ENCODE measurements at places on chromosomes 3 and 15. TPM values are rescaled to one million over a fixed set of nuclear protein-coding genes. Genes with fewer than 3 reads are reported as not detected.

GRCh38 chr15:100338971-100339444 is 2.8 kb downstream of the ADAMTS17 start:
- no peaks in the 10 kb centered on the region for H3K36me3 ChIP-seq
- peaks cover 38% of the 10 kb centered on the region for H3K4me1 ChIP-seq
- no peak overlapping the region for H3K27ac ChIP-seq
- no peak overlapping the region for H3K4me3 ChIP-seq
- DNase-seq: peak; percentile 80
- peaks cover 17% of the 10 kb centered on the region for H3K27me3 ChIP-seq

Gene SNTN
- total RNA-seq: not detected

GRCh38 chr15:44633603-44634002 is 29.9 kb downstream of the SPG11 start:
- no peaks in the 10 kb centered on the region for H3K27me3 ChIP-seq
- no peak overlapping the region for H3K4me3 ChIP-seq
- DNase-seq: no peak
- peaks cover 7% of the 10 kb centered on the region for H3K4me1 ChIP-seq
- peak overlapping the region; percentile 39 for H3K27ac ChIP-seq

GRCh38 chr3:135834465-135834864 is 131.1 kb upstream of the PPP2R3A start:
- no peaks in the 10 kb centered on the region for H3K4me1 ChIP-seq
- no peak for DNase-seq
- H3K27ac ChIP-seq: no peak overlapping the region

DNA sequence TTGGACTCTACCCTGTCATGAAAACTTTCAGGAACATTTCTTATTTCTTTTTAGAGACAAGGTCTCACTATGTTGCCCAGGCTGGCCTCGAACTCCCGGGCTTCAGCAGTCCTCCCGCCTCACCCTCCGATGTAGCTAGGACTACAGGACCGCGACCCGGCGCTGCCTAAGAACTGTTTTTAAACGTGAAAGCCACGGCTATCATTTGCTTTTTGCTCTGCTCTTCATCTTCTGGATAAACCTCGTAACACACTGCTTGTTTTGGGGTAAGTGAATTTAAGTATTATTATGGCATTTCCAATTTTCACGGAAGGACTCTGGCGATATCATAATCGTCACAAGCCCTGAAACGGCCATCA is 14.3 kb upstream of the CCNL1 start:
- peaks cover 28% of the 10 kb centered on the region for H3K4me1 ChIP-seq
- H3K36me3 ChIP-seq: peaks cover 20% of the 10 kb centered on the region
- H3K27ac ChIP-seq: peak overlapping the region; percentile 98
- no peaks in the 10 kb centered on the region for H3K27me3 ChIP-seq
- DNase-seq: peak; percentile 30

DNA sequence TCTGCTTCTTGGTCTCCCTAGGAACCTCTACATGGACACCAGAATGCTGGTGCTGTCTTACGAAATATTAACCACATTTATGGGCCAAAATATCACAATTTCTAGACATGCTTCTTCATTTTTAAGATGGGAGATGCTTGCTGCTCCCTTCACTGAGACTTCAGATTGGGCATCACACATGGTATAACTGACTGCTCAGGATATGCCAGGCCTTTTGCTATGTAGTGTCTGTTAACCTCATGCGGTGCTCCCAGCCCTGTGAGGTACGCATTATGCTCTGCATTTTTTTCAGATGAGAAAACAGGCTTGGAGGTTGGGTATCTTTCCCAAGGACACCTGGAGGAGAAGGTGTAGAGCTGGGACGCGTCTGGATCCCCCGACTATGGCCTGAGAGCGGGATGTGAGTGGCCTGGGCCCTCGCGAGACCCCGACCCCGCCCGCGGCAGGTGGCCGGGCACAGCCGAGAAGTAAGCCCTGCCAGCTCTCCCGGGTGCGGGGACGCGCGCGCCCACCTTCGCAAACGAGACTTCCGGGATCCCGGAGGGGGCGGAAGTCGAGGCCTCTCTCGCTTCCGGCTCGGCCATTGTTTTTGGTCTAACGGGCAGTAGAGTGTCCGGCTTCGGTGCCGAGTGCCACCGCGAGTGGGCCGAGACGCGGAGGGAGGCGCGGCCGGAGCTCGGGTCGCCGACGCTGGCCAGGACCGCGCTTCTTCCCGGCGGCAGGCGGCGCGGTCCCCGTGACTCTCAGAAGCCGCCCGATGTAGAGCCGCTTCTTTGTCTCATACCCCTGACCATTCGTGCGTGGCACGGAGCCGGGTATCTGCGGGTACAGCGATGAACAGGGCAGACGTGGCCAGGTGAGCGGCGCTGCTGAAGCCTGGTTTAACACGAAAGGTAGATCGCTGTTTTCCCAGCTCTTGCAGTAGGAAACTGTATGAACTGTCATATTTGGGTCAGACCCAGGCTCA is at the start of gene ZKSCAN7:
Gene ZKSCAN7, plus strand, starts transcription at position 568 of the 967 bp plus-strand sequence. CDS start 1,855 bp downstream, outside the sequence.
- peak; percentile 44 for DNase-seq
- H3K4me1 ChIP-seq: peaks cover 15% of the 10 kb centered on the region
- no peaks in the 10 kb centered on the region for H3K27me3 ChIP-seq
- H3K36me3 ChIP-seq: peaks cover 32% of the 10 kb centered on the region
- peak within 1 kb of the TSS; percentile 79 for H3K4me3 ChIP-seq

- peaks cover 36% of the 10 kb centered on the region for H3K36me3 ChIP-seq
- DNase-seq: peak; percentile 67
- H3K4me3 ChIP-seq: peak overlapping the region; percentile 98
- H3K27me3 ChIP-seq: no peaks in the 10 kb centered on the region
- peak overlapping the region; percentile 99 for H3K27ac ChIP-seq
Observed at GRCh38 chr3:113533534-113533892, 1.2 kb downstream of the SIDT1 start.

Gene EPHA6
- not detected for total RNA-seq

DNA sequence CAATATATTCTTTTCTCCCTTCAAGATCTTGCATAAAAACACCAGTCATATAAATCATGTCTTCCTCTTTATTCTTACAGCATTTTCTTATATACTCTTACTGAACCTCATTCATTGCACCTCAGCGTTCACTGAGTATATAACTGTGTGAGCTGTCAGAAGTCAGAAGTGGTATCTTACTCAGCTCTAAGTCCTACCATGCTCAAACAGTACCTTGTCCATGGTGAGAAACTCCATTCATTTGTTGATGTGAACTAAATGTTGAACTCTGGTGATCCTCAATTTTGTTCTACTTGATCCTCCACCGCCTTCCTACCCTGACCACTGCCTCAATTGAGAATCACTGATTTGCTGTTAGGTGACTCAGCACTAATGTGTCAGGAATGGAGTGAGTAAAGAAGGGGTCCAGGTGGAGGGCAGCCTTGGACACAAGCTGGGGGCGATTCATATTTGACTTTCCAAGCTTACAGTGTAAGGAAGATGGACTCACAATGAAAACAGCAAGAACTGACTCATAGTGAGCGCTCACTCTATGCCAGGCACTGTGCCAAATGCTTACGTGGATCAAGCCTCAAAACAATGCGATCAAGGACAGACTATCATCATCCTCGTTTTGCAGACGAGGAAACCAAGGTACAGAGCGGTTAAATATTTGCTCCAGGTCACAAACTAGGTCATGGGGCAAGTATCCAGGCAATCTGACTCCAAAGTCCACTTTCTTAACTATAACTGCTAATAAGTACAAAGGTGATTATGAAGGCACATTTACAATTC is 13.5 kb upstream of the ZFYVE19 start:
- H3K27ac ChIP-seq: peak overlapping the region; percentile 19
- peaks cover 22% of the 10 kb centered on the region for H3K4me1 ChIP-seq
- peaks cover 8% of the 10 kb centered on the region for H3K36me3 ChIP-seq

Gene CACNA2D3
- not detected for total RNA-seq

DNA sequence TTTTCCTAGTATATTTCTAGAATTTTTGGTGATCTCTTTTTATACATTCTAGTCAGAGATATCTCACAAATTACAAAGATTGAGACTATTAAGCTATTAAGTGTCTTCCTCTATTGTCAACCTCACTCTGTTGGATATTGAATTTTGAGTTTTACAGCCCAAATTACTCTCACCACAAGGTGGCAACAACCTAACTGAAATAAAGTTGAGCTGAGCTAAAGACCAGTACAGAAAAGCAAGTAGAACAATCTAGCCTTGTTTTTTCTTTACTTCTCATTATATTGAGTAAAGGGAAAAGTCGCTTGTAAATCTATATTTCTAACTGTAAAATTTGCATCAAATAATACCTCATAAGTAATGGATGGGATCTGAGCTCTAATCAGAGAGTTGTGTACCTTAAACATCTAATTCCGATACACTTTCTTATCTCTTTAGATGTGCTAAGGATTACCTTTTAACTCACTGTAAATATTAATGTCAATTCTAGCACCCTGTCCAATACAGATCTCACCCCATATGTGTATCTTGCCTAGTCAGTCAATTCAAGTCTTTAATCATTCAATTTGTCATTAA is 13.6 kb upstream of the COMMD2 start:
- H3K4me3 ChIP-seq: no peak overlapping the region
- no peak for DNase-seq
- H3K27ac ChIP-seq: no peak overlapping the region
- H3K36me3 ChIP-seq: no peaks in the 10 kb centered on the region
- H3K4me1 ChIP-seq: no peaks in the 10 kb centered on the region

GRCh38 chr15:92415639-92416297 is 22.1 kb downstream of the ST8SIA2 start:
- no peaks in the 10 kb centered on the region for H3K36me3 ChIP-seq
- H3K27ac ChIP-seq: no peak overlapping the region
- DNase-seq: no peak
- H3K27me3 ChIP-seq: no peaks in the 10 kb centered on the region
- no peaks in the 10 kb centered on the region for H3K4me1 ChIP-seq

Gene CTXND1
- total RNA-seq: not detected

Gene STRIT1
- total RNA-seq: not detected

DNA sequence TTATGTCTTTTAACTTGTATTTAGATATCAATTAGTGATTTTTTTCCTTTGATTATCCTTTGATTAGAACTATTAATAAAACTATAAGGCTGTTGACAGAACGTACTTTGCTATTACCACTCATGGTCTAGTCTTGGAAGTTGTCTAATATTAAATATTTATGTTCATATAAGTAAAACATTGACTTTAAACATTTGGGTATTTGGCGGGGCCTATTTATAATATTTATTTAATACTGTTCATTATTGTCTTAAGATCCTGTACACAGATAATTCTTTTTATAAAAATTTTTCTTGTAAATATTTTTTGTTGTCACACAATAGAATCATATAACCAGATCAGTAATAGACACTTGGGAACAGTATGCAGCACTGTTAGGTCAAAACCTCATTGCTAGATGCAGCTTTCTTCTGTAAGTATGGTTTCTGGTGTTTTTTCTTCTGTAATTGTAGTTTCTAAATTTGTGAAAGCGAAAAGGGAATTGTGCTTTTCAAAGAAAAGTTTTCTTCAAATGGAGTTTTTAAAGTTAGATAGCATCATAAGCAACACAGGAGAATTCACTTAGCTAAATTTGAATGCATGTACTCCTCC is 93.4 kb downstream of the FNDC3B start:
- no peaks in the 10 kb centered on the region for H3K27me3 ChIP-seq
- H3K27ac ChIP-seq: no peak overlapping the region
- no peak for DNase-seq
- H3K4me1 ChIP-seq: peaks cover 56% of the 10 kb centered on the region
- no peak overlapping the region for H3K4me3 ChIP-seq

DNA sequence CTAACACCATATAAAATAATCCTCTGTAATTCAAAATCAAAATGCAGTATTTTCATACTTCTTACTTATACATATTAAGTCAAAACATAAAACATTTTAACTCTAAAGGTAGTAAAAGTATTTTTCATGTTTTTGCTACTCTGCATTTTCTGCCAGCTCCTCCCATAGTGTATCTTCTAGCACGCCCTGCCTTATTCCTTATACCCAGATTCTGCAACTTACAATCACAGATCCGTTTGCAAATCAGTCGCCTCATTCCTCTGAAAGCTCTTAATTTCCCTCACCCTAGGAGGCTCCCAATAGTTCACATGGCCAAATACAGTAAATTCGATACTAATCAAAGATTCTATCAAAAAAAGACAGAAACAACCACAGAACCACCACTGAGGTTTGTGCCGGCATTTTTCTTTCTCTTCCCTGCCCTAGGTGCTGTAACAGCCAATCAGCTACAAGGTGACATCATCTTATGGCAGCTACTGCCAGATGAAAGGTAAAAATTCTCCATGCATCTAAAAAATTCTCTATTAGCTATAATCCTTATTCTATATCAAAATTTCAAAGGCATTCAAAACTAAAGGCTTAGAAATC is 72.9 kb downstream of the CLASP2 start:
- H3K36me3 ChIP-seq: peaks cover 3% of the 10 kb centered on the region
- H3K4me1 ChIP-seq: peaks cover 9% of the 10 kb centered on the region
- H3K27me3 ChIP-seq: no peaks in the 10 kb centered on the region
- peak; percentile 60 for DNase-seq

- no peaks in the 10 kb centered on the region for H3K27me3 ChIP-seq
- no peaks in the 10 kb centered on the region for H3K4me1 ChIP-seq
- no peak overlapping the region for H3K27ac ChIP-seq
- DNase-seq: no peak
Observed at GRCh38 chr3:3089017-3089416, 21.2 kb downstream of the IL5RA start.

- no peaks in the 10 kb centered on the region for H3K4me1 ChIP-seq
- peaks cover 2% of the 10 kb centered on the region for H3K27me3 ChIP-seq
- no peak overlapping the region for H3K4me3 ChIP-seq
- H3K27ac ChIP-seq: no peak overlapping the region
- H3K36me3 ChIP-seq: no peaks in the 10 kb centered on the region
Observed at GRCh38 chr15:33425142-33425541, 114.4 kb downstream of the RYR3 start.

- H3K4me1 ChIP-seq: peaks cover 28% of the 10 kb centered on the region
- no peak for DNase-seq
- peaks cover 3% of the 10 kb centered on the region for H3K36me3 ChIP-seq
- no peak overlapping the region for H3K4me3 ChIP-seq
Observed at GRCh38 chr3:127803619-127804018, 18.7 kb downstream of the MGLL start.

DNA sequence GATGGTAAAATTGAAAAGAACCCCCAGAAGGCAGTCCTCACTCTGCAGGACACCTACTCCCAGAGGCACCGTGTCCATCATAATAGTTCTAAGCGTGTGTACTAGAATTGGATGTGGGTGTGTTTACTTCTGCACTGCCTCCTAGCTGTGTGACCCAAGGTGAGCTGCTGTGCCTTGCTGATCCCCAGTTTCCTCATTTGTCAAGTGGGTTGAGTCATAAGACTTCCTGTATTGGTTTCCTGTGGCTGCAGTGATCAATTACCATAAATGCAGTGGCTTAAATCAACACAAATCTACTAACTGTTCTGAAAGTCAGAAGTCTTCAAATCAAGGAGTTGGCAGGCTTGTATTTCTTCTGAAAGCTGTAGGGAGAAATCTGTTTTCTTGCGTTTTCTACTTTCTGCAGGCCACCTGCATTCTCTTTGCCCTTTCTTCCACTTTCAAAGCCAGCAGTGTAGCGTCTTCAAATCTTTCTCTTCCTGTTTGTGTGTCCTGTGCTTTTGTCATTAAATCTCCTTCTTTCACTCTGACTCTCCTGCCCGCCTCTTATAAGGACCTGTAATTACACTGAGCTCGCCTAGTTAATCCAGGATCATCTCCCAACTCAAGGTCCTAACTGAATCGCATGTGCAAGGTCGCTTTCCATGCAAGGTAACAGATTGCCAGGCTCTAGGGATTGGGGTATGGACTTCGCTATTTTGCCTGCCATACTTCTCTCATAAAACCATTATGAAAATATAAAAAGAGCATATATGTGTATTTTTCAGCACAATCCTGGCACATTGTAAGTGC is 59.0 kb downstream of the RORA start:
- H3K4me3 ChIP-seq: peak overlapping the region; percentile 14
- peak overlapping the region; percentile 89 for H3K27ac ChIP-seq
- H3K27me3 ChIP-seq: peaks cover 16% of the 10 kb centered on the region
- peaks cover 2% of the 10 kb centered on the region for H3K36me3 ChIP-seq

Gene SORD
- 6.0 TPM for total RNA-seq

Data from activated CD4-positive, alpha-beta T cell treated with anti-CD3 and anti-CD28 coated beads, Interleukin-2, amount 10 ng/mL, durations not matched to agents 7 days and 5 days (primary cell).